ENCODE measurements at places on chromosomes 16 and 17.
A peak's percentile ranks its signal among the peaks of the same experiment; 100 is the strongest.

GRCh38 chr17:364308-364707 is 11.7 kb upstream of the RPH3AL start:
- DNase-seq = no peak

DNA sequence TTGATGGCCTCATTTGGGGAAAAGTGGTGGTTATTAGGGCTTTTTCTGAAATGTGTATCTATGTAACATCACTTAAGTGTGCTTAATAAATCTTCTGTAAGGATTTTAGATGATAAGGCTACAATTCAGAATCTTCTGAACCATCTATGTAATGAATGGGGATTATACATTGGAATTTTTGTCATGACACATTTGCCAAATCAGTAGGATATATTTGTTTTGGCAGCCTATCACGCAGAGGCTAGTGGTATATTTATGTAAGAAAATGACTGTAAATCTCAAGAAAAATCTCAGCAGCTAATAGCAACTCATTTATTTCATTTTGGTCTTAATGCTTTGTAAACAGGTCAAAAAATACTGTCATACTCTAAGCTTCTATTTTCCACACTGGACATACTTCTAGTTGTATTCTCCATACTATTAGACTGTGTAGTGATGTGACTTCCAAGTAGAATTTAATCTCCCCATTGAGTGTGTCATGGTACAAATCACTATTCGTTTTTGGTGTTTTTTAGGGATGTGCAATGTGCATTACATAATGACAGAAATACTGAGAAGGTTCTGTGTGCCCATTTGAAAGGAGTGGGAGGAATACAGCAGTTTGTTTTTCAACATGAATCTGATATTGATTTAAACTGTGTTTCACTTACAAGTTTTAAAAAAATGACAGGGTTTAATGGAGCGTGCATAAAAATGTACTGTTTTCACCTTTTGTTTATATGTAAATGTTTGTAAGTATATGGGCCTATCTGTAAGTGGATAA is 29.2 kb downstream of the CLUH start:
- no peak for DNase-seq

- no peak for DNase-seq
These were observed 178.3 kb downstream of the ENGASE start for GRCh38 chr17:79252886-79253285.

- DNase-seq = no peak
These were observed 72.2 kb upstream of the CREBBP start for GRCh38 chr16:3952737-3953131.

GRCh38 chr17:41340934-41341861 is 9.4 kb downstream of the KRT33A start:
- DNase-seq = peak; percentile 65

Measured in activated CD8-positive, alpha-beta T cell treated with anti-CD3 and anti-CD28 coated beads, Interleukin-2, amount 10 ng/mL, durations not matched to agents 7 days and 5 days (primary cell).